Esophagus muscularis mucosa (tissue), 4 donors: ENCODE measurements at places on chromosomes 4 and X.

- no peak for DNase-seq
Observed at GRCh38 chr4:125388613-125389012, 73.9 kb downstream of the FAT4 start.

DNA sequence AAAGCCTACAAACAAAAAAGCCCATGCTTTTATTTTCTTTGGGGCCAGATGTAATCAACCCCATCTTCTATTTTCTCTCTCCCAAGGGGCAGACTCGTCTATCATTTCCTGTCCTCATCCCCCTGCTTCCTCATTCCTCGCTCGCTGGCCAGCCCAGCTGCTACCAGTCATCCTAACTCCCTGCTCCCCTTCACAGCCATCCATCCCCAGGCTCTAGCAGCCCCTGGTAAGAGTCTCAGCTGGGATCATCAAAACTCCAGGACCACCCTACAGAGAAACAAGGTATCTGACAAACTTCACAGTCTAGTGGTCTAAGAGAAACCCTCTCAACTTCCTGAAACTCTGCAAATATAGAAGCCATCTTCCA lies 23.6 kb downstream of the SH3KBP1 start:
- DNase-seq = no peak

- DNase-seq = no peak
Observed at GRCh38 chrX:101484135-101484534, 1.1 kb upstream of the ARMCX4 start.

- DNase-seq = no peak
Observed at GRCh38 chrX:113384628-113385027, 544.0 kb upstream of the AMOT start.

- DNase-seq = no peak
Observed at GRCh38 chrX:17813277-17813676, 47.8 kb downstream of the RAI2 start.

- DNase-seq = no peak
Observed at GRCh38 chr4:68905598-68905938, 46.0 kb downstream of the UGT2A3 start.

GRCh38 chr4:96736352-96736889 lies 896.5 kb downstream of the PDHA2 start:
- DNase-seq = no peak

- DNase-seq = no peak
Observed at GRCh38 chr4:125826801-125827695, 512.3 kb downstream of the FAT4 start.
